Putamen (tissue), 1 donor: ENCODE measurements at places on chromosomes 11 and 22.
A peak's percentile ranks its signal among the peaks of the same experiment; 100 is the strongest.

DNA sequence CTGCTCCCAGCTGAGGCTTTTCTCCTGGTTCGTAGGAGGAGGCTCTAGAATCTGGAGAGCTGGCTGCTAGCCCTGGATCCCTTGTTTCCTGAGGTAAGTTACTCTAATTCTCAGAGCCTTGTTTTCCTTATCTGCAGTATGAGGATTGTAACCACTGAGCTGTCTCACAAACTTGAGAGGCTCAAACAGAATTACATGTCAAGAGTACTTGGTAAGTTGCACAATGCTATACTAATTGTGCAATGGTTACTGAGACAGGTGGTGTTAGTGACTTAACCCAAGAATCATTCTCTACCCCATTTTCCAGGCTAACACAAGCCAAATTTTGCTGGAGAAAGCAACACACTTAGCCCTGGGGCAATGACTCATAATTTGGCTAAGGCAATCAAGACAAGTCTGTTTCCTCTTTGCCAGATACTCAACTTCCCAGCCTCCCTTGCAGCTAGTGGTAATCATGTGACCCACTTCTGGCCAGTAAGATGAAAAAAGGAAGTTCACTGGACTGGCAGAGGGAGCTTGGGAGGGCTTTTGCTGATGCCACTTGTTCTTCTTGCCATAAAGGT lies 348.0 kb downstream of the TENM4 start:
- no peak for DNase-seq

GRCh38 chr11:114358716-114359115 lies 41.6 kb downstream of the C11orf71 start:
- no peak for DNase-seq

DNA sequence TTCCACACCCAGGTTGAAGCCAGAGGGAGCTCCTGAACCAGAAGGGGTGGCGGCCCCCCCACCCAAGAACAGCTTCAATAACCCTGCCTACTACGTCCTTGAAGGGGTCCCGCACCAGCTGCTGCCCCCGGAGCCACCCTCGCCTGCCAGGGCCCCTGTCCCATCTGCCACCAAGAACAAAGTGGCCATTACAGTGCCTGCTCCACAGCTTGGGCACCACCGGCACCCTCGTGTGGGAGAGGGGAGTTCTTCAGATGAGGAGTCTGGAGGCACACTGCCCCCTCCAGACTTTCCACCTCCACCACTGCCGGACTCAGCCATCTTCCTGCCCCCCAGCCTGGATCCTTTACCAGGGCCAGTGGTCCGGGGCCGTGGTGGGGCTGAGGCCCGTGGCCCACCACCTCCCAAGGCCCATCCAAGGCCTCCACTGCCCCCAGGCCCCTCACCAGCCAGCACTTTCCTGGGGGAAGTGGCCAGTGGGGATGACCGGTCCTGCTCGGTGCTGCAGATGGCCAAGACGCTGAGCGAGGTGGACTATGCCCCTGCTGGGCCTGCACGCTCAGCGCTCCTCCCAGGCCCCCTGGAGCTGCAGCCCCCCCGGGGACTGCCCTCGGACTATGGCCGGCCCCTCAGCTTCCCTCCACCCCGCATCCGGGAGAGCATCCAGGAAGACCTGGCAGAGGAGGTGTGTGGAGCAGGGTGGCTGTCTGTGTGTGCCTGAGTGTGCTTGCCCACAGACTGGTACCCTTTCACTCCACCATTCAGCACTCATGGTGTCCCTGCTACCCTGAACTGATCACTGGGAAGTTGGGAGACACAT lies 6.7 kb downstream of the PHOX2A start:
- no peak for DNase-seq

GRCh38 chr22:29317827-29318454 lies 2.4 kb upstream of the RASL10A start:
- no peak for DNase-seq

DNA sequence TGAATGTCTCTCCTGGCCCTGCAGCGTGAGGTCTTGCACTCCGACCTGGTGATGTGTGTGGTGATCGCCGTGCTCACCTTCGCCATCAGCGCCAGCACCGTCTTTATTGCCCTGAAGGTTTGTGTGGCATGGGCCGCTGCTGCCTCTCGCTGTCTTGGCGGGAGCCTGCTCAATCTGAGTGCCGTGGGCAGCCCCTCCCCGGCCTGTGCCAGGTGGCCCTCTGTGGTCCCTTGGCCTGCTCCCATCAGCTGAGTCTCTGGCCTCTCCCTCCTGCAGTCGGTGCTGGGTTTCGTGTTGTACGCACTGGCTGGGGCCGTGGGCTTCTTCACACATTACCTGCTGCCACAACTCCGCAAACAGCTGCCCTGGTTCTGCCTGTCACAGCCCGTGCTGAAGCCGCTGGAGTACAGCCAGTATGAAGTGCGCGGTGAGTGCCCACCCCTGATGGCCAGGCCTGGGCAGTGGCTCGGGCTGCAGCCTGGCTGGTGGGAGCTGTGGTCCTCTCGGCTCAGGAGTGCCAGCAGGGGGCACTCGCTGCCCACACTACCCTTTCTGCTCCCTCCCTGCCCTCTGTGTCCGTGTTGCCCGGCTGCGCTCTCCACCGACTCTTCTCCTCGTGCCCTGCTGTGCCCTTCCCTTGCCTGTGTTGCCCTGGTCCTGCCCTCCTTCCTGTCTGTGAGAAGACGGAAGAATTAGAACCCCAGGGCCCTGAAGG lies 10.2 kb downstream of the PCNX3 start:
- no peak for DNase-seq

DNA sequence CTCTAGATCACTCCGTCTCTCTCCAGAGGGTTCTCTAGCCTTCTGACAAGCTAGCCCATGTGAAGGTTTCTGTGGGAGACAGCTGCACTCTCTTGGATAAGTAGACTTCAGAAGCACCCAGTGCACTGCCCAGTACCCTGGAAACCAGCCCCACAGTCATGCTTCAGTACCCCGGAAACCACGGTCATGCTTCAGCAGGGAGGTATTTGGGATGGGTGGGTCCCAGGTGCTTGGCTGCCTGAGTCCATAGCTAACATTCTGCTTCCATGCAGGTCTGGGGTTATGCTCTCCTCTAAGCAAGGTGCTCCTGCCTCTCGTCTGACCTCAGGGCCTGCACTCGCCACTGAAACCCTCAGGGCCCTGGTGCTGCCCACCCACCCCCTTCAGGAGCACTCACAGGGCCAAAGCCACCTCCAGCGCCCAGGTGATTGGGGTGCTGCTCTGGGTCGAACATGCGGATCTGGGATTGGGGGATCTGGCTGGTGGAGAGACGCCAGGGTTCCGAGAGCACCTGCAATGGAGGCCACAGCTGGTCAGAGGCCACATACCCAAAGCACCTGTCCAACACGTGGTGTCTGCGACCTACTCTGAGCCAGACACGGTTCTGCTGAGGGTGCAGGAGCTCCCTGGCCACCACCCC lies 7.3 kb upstream of the SYCE3 start:
- no peak for DNase-seq

DNA sequence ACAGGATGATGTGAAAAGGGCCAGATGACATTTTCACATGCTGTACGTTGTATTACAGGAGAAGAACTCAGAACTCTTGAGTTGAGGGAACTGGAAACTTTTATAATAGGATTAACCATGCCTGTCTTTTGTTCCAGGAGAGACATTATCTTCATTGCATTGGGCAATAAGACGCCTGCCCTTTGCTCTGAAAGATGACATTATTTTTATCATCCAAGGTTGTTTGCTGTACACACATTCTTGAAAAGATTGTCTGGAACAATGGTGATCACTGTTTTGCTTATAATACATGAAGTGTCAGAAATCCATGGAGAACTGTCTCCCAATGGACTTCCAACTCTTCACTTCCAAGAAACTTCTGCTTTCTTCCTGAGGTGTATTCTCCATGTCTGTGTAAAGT lies 334.6 kb upstream of the B3GAT1 start:
- no peak for DNase-seq

DNA sequence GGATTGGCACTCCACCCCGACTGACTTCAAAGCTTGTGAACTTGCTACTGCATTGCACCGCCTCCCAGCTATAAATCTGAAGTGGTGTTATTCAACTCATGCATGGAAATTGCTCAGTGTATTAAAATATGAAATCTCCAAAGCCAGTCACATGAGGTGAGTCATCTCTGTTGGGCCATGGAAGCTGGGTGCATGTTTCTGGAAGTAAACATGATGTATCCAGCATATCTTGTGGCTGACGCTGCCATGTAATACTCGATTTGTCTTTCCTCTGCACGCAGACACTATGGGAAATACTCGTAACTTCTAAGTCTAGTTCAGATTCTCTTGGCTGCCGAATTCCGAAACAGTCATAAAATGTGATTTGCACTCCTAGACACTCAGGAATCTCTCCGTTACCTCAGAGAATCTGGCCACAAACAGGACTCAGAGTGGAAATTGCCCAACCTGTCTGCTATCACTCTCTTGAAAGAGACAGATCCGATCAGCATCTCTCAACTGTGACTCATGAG lies 154.9 kb upstream of the MPPED2 start:
- DNase-seq: peak; percentile 6

- DNase-seq: no peak
These were observed 56.1 kb upstream of the GRAMD1B start for GRCh38 chr11:123373754-123374621.

DNA sequence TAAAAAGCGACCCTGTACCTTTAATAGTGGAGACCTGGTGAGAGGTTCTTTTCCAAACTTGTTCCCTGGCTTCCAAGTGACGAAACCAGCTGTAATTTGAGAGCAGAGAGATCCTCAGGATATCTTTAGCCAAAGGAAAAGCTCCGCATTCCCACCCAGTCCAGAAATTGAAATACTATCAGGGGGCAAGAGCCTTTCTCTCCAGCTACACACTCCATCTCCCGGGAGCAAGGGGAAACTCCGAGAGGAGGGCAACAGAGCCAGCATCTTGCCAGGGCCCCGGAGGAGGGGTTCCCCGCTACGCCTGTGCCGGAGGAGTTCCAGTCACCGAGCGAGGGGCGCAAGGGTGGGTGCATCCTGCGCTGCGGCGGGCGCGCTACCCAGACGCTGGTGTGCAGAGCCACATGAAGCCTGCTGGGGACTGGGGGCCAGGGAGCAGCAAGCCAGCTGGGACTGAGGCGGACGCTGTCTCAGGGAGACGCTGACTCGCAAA lies at the start of gene FIBIN:
FIBIN (plus strand) TSS at position 148 of the 493 bp plus-strand sequence. CDS start 415 bp downstream, outside the sequence.
- peak; percentile 8 for DNase-seq

- DNase-seq: no peak
These were observed 53.5 kb downstream of the VSIG10L2 start for GRCh38 chr11:125999234-125999880.

- DNase-seq: no peak
These were observed 26.3 kb upstream of the VPREB1 start for GRCh38 chr22:22218302-22218701.

- DNase-seq: no peak
These were observed 27.7 kb downstream of the CSRP3 start for GRCh38 chr11:19173964-19174638.

DNA sequence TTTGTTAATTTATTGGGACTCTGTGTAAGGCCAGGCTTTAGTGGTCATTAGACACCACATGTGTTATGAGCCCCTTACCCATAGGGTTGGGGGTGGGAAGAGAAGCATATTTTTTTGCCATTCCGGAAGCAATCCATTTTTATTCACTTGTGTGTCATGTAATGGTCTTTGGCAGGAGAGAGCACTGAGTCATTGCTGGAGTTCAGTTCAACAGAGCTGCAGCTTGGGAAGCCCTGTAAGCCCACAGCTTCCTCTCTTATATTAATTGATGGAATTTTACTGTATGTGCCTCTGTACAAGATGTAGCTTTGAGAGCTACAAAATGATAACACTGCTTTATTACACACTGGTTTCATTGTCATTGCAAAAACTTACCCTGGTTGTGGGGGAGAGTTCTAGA lies 177.3 kb upstream of the SORL1-AS1 start:
- no peak for DNase-seq

- DNase-seq: no peak
These were observed 388 bp downstream of the TMEM121B start for GRCh38 chr22:17120711-17121232.

GRCh38 chr11:38842991-38843390 lies 2245.0 kb upstream of the RAG2 start:
- no peak for DNase-seq
